Suppressor macrophage treated with lipopolysaccharide for 4 hours (primary cell): ENCODE measurements at places on chromosomes 1 and 21.

DNA sequence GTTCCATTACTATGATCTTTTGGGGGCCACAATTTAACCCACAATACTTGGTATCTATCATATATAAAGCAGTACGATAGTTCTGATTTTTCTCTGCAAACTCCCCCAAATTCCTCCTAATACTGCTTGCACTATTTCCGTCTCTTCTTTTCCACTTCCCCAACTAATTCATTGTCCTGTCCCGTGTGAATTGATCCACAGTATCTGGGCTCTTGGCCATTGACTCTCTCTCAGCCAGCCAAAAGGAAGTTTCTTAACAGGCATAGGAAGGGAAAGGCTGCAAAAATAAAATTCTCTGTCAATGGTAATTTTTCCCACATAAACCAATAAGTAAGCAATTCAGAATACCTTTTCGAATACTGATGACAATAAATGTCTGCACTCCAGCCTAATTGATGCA is 91.7 kb upstream of the DSCAM start:
- no peak for DNase-seq

- peak; percentile 3 for DNase-seq
Observed at GRCh38 chr1:32464191-32464715, 619 bp upstream of the ZBTB8B start.

- no peak for DNase-seq
Observed at GRCh38 chr1:100344774-100345173, 7.5 kb upstream of the CDC14A start.

DNA sequence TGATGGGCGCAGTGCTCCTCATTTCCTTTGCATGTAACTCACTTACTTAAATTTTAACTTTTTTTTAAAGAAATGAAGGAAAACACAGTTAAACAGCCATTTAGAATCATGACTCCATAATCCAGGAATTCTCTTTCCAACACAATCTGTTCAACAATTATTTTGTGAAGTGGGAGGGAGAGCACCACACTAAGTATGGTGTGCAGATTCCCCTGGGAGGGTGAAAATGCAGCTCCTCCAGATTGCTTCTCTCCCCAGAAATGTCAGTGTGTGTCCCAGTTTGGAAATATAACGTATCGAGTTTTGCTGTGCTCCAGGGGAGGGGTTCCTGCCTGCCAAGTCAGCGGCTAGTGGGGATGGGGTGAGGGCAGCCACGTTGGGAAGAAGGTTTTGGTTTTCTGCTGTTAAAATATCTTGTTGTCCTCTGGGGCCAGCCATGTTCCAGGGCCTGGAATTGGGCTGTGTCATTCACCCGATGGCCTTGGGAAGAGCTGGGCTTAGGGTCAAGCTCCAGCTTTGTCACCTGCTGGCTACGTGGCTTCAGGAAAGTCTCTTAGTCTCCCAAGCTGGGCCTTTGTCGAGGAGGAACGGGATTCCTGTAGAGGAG is 17.3 kb upstream of the DISP3 start:
- DNase-seq: no peak

DNA sequence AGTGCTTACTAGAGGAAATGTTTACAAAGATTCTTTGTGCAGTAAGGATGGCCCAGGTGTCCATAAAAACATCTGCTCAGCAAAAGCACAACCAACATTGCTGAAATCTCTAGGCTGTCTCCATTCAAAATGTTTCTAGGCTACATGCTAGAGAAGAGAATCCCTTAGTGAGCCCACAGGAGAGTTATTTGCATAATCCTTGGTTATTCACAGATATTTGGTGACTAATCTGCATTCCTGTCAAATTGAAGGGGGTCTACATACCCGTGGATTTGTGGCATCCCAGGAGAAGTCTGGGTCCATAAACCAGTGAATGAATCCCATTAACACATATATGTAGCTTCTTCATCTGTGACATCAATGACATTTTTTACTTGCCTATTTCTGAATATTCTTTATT is 261.3 kb upstream of the ESRRG start:
- DNase-seq: no peak

DNA sequence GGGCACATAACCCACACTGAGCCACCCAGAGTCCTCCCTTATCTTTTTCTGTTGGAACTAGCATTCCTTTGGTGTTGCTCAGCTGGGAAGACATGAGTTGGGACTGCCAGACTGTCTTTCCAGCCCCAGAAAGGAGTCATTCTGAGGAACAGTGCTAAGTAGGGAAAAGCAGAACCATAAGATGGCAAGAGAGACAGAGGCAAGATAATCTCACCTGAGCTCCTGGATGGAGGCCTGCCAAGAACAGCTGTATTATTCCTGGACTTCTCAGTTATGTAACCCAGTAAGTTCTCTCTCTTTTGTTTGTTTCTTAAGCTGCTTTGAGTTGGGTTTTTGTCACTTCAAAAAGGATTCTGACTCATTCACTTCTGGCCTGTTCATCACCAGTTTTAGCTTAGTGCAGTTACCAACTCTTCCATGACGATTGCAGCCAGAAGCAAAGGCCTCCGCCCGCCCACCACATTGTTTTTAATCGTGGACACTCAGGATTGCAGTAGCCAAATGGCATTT is 134.4 kb downstream of the OMA1 start:
- no peak for DNase-seq

- peak; percentile 59 for DNase-seq
Observed at GRCh38 chr1:56180520-56181190, 398.7 kb downstream of the PLPP3 start.

- DNase-seq: no peak
Observed at GRCh38 chr1:52645261-52645660, 12.3 kb downstream of the SHISAL2A start.

DNA sequence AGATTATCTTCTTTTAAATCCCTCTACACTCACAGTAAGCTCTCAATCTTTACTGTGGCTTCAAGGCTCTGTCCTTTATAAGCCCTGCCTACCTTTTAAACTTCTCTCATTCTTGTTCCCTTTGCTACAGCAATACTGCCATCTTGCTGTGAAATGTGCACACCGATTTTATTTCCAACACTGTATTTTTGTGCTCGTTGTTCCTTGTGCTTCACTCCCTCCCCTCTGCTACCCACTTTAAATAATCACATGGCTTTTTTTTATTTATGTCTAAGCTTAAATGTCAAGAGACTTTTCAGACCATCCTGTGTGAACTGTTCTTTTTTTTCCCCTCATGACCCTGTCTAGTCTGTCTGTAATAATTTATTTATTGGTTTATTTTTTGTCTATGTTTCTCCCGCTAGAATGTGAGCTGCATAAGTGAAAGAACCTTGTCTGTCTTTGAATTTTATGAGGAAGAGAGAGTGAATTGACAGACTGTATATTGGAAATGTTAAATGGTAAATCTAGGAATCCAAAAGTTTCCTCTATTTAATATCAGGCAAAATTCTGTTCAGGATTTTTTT is 45.7 kb downstream of the ABCD3 start:
- peak; percentile 55 for DNase-seq

- DNase-seq: peak; percentile 46
Observed at GRCh38 chr1:59879574-59879973, 47.0 kb downstream of the CYP2J2 start.

DNA sequence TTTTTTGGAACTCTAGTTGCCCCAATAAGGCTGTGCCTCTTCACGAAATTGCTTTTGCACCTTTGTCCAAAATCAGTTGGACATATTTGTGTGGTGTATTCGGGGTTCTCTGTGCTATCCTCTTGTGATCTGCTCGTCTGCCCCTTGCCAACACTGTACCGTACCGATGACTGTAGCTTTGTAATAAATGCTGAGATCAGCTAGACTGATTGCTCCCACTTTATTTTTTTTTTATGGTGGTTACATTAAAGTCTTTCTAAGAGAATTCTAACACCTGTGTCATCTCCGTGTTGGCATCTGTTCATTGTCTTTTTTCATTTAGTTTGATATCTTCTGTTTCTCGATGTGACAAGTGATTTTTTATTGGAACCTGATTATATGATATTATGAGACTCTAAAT is 94.1 kb downstream of the ADARB1 start:
- no peak for DNase-seq

GRCh38 chr1:193348769-193349535 is 162.5 kb upstream of the B3GALT2 start:
- no peak for DNase-seq

- no peak for DNase-seq
Observed at GRCh38 chr1:47230692-47231300, 1.2 kb downstream of the TAL1 start.

GRCh38 chr1:99917214-99917613 is 52.6 kb upstream of the SLC35A3 start:
- DNase-seq: no peak
